NCI-H2029 (cell line): ENCODE measurements at places on chromosomes 3 and 15.

DNA sequence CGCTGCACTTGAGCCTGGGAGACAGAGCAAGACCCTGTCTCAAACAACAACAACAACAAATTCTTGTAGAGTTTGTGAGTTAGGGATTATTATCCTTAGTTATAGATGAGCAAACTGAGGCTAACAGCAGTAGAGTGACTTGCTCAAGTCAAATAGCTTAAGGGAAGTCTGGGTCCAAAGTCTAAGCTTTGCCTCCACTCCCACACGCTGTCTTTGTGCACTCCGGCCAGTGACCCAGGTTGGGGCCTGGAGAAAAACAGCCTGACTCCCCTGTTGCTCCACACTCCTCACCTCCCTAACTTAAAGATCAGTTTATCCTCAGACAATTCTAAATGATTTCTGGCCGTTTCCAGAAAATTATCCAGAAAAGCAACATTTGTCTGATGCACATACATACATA lies 9.2 kb upstream of the SIN3A start:
- DNase-seq, result no peak

DNA sequence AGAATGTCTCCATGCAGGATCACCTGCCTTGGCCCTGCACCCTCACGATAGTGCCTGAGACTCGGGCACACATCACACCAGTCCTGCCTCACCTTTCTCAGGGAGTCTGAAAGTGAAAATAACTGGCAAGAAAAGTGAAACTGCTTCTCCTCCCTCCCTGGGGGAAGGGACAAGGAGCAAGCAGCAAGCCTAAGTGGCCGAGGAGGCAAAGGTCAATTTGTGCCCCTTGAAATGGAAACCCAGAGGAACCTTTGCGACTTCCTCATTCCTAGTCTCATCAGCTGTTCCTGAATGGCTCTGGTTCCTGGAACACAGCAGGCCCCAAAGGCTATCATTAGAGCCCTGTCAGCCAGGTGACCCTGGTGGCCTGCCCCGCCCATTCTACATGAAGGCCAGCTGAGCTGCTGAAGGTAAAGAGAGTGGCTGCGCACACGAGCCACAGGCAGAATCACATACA lies 28.0 kb upstream of the SLCO2A1 start:
- DNase-seq, result no peak

GRCh38 chr3:43905157-43905556 lies 214.4 kb downstream of the ABHD5 start:
- no peak for DNase-seq

DNA sequence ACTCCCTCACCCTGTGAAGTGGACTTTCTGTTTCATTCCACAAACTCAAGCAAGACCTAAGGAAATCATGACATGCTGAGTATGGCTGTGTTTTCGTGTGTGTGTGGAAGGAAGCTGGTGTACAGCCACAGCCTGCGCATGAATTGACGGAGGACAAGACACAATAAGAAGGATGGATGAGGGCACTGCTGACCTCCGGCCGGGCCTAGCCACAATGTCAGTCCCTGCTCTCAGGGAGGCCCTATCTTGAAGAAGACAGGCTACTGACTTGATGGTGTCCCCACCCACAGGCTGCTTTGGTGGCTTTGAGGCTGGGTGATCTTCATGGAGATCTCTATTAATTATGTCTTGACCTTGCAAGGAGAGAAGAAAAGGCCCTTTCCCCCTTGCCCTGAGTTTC lies 39.3 kb upstream of the CDCP1 start:
- no peak for DNase-seq

DNA sequence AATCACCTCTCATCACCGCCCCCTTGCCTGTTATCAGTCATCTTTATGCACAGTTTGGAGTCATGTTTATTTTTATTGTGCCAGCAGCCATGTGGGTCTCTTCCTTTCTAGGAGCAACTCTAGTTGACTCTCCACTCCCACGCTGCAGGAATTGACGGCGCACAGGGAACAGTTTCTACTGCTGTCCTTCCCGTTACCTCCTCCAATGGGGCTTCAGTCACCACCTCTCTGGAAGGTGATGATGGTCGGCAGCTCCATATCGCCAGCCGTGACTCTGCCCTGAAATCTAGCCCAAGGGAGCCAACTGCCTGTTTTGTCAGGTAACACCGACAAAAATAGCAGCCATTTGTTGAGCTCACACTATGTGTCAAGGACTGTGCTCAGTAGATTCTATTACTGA lies 35.6 kb upstream of the FAM107A start:
- DNase-seq, result no peak

- DNase-seq, result no peak
Observed at GRCh38 chr3:128187495-128187894, 34.2 kb downstream of the EEFSEC start.

DNA sequence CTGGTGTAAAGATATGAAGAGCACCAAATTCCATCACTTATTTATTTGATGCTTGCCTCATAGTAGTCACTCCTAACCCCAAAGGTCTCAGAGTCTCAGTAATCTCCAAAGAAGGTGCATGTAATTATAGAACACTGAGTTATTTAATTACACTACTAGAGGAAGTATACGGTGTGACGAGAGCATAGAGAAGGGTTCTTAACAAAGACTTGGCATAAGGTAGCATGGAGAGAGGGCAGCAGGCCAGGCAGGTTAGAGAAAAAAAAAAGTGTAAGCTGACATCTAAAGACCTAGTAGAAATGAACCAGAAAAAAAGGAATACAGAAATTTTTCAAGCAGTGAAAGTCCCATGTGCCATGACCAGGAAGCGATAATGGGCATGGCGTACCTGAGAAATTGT lies 213.3 kb upstream of the TGFBR2 start:
- peak; percentile 16 for DNase-seq

- no peak for DNase-seq
Observed at GRCh38 chr3:13427662-13428603, 7.8 kb upstream of the NUP210 start.

DNA sequence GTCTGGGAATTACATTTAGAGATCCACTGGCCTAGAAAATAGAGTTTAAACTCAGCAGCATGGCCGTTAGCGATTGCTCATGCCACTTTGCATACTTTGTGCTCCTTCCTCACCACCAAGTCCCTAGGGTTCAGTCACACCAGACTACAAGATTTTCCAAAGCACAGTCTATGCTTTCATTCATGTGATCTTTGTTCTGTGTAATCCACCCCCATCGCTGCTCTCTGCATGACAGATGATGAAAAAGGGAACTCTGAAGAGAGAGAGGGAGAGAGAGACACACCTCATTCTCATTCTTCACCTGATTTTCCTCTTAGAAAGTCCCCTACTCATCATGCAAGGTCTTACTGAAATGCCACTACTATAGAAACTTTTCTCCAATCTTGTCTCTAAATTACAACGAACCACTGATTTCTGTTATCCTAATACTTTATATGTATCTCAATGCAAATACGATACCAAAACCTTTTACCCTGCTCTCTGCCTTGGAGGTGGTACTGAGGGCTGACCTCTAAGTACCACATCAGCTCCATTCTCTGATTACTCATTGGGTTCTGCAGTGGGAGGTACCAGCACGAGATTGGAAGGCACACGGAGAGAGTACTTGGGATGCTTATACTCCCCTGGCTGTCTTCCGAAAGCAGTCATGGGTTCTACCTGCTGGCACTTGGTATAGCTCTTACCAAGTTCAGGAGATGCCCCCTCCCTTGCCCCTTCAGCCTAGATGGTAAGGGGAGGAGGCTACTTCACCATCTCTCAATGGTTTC lies 1.1 kb upstream of the PARP15 start:
- DNase-seq, result no peak
